Spinal cord (tissue), 10 donors: ENCODE measurements at places on chromosomes 11 and 22. TPM values are rescaled to one million over a fixed set of nuclear protein-coding genes. Genes with fewer than 3 reads are reported as not detected.

The VSTM5 gene
- total RNA-seq: 2.1 TPM

The MDK gene
- 47.0 TPM for total RNA-seq

The SAA4 gene
- not detected for total RNA-seq

The MRPL48 gene
- 37.5 TPM for total RNA-seq

The OVCH2 gene
- total RNA-seq: not detected

The SYT13 gene
- 78.4 TPM for total RNA-seq

The QSER1 gene
- total RNA-seq: 51.2 TPM

The BATF2 gene
- total RNA-seq: 0.99 TPM

The SLC25A17 gene
- total RNA-seq: 27.4 TPM

The SPON1 gene
- 84.4 TPM for total RNA-seq

The OR51B4 gene
- 0.17 TPM for total RNA-seq

The MARK2 gene
- 12.2 TPM for total RNA-seq

The TRIM29 gene
- total RNA-seq: 0.94 TPM

The ZNF214 gene
- 11.5 TPM for total RNA-seq

The LIN7C gene
- 167 TPM for total RNA-seq

The GRAP2 gene
- 0.61 TPM for total RNA-seq

The CHCHD10 gene
- total RNA-seq: 10.6 TPM

The HYLS1 gene
- total RNA-seq: 8.1 TPM

The ADORA2A gene
- total RNA-seq: 9.6 TPM

The SRSF8 gene
- 26.6 TPM for total RNA-seq

The SNX32 gene
- total RNA-seq: 3.3 TPM

The KCNJ11 gene
- total RNA-seq: 5.2 TPM

The ADAMTS8 gene
- 1.7 TPM for total RNA-seq

The SAA2 gene
- total RNA-seq: not detected

The RAG1 gene
- total RNA-seq: 0.72 TPM

The PKDREJ gene
- 0.20 TPM for total RNA-seq

The PTPN5 gene
- total RNA-seq: 25.9 TPM

The UPB1 gene
- 2.2 TPM for total RNA-seq

The RASL10A gene
- total RNA-seq: 2.1 TPM

The CD3E gene
- total RNA-seq: 0.20 TPM

The B4GALNT4 gene
- 27.0 TPM for total RNA-seq

The OR8D4 gene
- 0.10 TPM for total RNA-seq
